ENCODE measurements at places on chromosomes 2 and 18.
A peak's percentile ranks its signal among the peaks of the same experiment; 100 is the strongest.

- no peak for DNase-seq
Observed at GRCh38 chr2:101679801-101680487, 17.6 kb upstream of the MAP4K4 start.

- no peak for DNase-seq
Observed at GRCh38 chr18:22485808-22486244, 68.1 kb upstream of the CTAGE1 start.

GRCh38 chr2:172091761-172092566, 6.7 kb downstream of the DLX1 start:
- no peak for DNase-seq

DNA sequence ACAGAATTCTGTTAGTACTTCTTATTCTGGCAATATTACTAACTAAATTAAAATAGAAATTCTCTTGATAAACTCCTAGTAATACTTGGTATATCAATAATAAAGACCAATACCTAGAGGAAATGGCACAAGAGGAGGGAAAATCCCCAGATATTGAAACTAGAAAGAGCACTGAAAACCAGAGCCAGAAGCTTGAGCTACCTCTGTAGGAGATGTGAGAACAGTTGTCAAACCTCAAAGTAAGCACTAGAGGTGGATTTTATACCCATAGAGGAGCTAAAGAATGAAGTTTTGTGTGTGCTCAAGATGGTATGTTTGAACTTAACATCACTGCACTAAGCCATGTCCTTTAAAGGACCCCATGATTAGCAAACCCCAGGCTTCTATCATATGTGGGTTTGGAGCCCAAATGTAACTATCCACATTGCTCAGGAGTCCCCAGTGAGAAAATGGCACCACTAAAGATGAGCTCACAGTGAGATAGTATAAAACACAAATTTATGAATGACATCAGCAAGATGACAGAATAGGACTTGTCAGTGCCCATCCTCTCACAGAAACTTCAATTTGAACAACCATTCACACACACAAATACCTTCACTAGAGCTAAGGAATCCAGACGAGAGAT, 122.1 kb downstream of the PKP4 start:
- no peak for DNase-seq

DNA sequence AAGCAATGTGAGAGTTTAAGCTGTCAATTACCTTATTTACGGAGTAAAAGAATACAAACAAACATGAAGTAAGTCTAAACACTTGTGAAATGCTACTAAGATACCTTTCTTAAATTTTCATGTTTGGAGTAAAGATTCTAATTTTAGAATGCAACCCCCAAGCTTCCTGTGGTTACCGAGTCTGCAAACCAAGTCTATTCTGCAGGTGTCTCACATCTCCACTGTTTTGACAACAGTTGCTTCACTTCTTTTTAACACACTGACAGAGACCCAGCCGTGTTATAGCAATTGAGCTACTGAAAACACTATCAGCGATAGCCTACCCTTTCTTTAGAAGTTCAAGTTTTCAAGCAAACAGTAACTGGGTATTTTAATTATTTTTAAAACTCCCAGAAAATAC, 608.3 kb downstream of the ERBB4 start:
- no peak for DNase-seq

- no peak for DNase-seq
Observed at GRCh38 chr2:197207598-197207997, 103.0 kb downstream of the ANKRD44 start.

DNA sequence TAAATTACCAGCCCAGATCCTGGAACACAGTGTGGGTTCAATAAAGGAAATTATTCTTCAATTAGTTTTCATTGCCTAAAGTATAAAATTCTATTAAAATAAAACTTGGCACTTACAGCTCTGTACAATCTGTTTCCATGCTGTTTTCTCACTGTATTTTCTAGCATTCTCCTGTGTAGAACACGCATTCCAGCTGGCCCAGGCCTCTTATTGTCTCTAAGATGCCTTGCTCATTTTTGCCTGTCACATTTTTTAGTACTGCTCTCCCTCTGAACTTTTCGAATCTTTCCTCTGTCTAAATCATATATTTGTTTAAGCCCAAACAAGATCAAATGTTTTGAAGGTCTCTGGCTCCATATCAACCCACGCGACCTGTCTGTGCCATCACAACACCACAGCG, 20.8 kb downstream of the MC2R start:
- no peak for DNase-seq

DNA sequence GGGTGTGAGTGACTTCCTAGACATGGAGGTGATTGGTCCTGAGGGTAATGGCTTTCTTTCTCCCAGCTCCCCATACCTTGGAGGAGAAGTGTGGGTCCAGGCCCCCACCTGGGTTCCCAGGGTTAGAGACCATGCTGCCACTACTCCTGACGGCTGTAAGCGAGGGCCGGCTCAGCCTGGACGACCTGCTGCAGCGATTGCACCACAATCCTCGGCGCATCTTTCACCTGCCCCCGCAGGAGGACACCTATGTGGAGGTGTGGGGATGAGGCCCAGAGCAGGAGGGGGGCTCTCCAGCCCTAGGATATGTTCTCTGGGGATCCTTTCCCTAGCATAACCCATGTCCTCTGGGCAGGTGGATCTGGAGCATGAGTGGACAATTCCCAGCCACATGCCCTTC, 21.8 kb downstream of the CAD start:
- no peak for DNase-seq

GRCh38 chr18:29892960-29893558, 1149.5 kb downstream of the DSC3 start:
- no peak for DNase-seq

DNA sequence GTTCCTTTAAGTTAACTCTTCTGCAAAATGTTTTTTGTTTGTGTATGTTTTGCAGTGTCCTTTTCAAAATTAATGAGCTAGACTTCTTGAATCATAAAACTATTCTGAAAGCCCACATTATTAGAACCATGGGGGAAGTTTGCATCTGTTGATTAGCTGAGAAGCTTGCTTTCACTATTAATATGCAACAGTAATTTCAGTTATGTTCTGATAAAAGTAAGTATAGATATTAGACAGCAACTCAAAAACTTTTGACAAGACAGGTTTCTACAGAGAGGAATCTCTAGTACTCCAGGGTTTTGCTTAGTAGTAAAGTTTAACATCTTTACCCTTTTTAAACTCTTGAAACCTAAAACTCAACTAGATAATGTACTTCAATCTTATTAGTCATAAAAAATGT, 147.8 kb downstream of the UBE2E3 start:
- DNase-seq = no peak

GRCh38 chr2:68251855-68252399, 405 bp downstream of the PPP3R1 start:
- DNase-seq = peak; percentile 36

DNA sequence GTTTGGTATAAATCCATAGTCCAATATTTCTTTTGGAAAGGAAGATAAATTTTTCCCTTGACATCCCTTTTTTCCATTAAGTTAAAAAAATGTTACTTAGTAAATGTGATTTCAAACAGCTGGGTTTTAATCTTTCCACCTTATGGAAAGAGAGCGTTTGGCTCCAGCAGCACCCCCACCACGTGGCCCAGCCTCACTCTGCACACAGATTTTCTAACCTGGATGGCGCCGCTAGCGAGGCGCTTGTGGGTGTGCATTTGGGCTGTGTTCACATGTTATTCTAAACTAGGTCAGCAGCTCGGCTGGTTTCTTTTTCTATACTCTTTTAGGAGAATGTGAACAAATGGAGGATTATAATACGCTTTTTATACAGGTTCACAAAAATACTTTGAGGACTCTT, 218.0 kb downstream of the LDLRAD4 start:
- peak; percentile 53 for DNase-seq

GRCh38 chr18:24395049-24395795, 2.4 kb downstream of the OSBPL1A start:
- no peak for DNase-seq

DNA sequence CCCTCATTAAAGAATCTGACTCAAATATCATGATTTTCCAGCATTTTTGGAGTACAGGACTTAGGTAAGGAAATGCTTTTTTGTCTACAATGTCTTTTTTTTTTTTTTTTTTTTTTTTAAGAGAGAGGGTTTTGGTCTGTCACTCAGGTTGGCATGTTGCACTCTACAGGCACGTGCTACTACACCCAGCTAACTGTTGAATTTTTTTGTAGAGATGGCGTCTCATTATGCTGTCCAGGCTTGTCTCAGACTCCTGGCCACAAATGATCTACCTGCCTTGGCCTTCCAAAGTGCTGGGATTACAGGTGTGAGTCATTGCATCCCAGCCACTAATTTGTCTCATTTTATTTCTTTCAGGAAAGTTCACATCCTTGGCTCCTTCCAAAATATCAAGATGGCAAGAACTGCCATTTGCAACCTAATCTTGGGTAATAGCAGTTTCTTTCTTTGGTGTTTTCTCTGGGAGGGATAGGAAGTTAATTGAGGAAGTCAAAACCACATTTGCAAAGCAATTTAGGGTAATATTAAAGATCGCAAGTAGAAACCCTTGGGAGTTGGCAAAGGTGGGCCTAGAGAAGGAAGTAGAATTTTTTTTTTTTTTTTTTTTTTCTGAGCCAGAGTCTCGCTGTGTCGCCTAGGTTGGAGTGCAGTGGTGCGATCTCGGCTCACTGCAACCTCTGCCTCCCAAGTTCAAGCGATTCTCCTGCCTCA, 15.5 kb downstream of the PNO1 start:
- DNase-seq = no peak

- no peak for DNase-seq
Observed at GRCh38 chr2:101375653-101376052, 11.7 kb downstream of the CREG2 start.

DNA sequence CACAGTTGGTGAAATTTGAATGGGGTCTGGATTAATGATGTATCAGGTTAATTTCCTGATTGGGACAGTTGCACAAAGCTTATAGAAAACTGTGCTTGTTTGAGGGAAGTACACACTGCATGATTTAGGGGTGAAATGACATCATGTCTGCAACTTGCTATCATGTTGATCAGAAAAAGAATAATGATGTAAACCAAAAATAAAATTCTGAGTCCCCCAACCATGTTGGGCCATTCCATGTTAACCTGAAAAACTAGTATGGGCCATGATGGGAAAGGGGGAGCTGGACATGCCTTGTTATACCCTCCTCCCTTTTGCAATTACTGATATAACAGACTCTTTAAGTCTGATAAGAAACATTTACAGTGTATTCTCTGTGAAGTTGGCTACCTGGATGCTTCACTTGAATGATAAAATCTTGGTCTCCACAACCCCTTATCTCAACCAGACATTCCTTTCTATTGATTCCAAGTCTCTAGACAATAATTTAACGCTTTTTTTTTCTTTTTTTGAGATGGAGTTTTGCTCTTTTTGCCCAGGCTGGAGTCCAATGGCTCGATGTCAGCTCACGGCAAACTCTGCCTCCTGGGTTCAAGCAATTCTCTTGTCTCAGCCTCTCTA, 4.2 kb upstream of the INO80B start:
- DNase-seq = no peak

DNA sequence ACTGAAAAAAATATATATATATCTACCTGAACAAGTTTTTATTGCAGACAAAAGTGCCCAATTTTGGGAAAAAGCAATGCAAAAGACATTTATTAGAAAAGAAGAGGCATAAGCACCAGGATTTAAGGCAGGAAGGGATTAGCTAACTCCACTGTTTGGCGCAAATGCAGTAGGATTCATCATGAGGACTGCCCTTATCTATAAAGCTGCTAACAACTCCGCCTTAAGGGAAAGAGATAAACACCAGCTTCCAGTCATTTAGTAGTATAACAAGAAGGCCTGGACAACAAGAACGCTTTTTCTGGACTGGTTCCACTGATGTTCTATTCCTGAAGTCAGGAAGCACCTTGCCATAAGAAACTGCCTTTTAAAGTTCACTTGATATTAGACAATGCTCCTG, 52.9 kb upstream of the FSHR start:
- no peak for DNase-seq

DNA sequence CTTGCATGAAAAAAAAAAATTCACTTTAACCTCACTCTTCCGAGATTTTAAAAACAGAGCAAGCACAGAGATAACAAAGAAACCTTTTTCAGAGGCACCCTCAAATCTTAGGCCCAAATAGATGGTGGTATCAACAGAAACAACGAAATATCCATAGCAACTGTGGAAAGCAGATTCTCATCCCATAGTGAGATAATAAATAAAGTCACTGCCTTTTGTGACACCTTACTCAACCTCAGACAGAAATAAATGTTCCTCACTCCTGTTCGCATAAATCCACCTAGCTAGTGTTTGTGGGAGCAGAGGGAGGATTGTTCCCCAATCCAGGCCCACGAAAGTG, 60.9 kb upstream of the RTN4 start:
- no peak for DNase-seq

GRCh38 chr2:113857464-113857863, 32.4 kb upstream of the ACTR3 start:
- no peak for DNase-seq

DNA sequence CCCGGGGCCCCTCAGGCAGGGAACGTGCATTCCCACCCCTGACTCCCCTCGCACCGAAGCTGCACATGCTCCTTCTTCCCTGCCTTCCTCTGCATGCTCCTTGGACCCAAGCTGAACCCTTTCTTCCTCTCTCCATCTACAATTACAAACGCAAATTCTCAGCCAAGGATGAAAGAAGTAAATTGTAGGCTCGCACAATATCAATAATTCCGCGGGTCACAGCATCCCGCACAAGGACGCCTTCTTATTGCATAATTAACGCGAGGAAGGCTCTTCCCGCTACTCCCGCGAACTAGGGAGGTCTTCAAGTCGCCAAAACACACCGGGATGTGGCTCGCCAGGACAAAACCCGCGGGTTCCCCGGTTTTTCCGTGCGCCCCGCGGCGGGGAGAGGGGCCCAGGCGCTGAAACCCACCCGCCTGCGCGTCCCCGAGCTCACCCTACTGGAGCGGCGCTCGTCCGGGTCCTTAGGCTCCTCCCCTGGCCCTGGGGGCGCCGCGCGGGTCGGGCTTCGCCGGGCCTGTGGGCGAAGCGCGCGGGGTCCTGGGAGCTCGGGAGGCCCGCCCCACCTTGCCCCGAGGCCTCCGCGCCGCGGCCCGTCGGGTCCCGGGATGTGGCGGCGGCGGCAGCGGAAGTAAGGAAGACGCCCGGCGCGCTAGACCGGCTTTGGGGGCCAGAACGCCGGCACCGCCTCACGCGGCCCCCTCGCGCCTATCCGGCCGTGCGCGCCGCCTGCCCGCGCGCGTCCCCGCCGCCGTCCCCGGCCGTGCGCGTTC, at the start of gene CHST10:
Gene CHST10, minus strand, starts transcription at position 734 of the 776 bp plus-strand sequence. CDS start 10,993 bp downstream, outside the sequence.
- DNase-seq = peak; percentile 15

- no peak for DNase-seq
Observed at GRCh38 chr18:48099481-48100164, 169.2 kb upstream of the SMAD2 start.

DNA sequence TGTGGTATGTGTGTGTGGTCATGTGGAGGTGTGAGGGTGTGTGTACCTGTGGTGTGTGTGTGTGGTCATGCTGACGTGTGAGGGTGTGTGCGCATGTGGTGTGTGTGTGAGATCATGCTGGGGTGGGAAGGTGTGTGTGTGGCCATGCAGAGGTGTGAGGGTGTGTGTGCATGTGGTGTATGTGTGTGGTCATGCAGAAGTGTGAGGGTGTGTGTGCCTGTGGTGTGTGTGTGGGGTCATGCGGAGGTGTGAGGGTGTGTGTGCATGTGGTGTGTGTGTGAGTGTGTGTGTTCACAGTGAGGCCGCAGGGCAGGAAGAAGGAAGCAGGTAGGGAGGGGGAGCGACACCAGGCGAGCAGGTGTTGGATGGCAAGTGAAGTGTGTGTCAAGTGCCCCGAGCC, 259.0 kb downstream of the LOXHD1 start:
- no peak for DNase-seq

All from T-helper 17 cell (primary cell).